ENCODE measurements at places on chromosomes 13 and 19. TPM values are rescaled to one million over a fixed set of nuclear protein-coding genes. Genes with fewer than 3 reads are reported as not detected.

The IRGQ gene
- polyA plus RNA-seq: 6.2 TPM

GRCh38 chr19:42380155-42380554 lies 9.9 kb downstream of the CNFN start:
- no peak for DNase-seq

The GJB2 gene
- not detected for polyA plus RNA-seq

- no peak for DNase-seq
These were observed 1.4 kb upstream of the BST2 start for GRCh38 chr19:17406887-17407196.

The ZNF681 gene
- 3.1 TPM for polyA plus RNA-seq

- no peak for DNase-seq
These were observed 44.5 kb upstream of the MIR17HG start for GRCh38 chr13:91303031-91303430.
